ENCODE measurements at places on chromosomes 4 and X. TPM values are rescaled to one million over a fixed set of nuclear protein-coding genes. Genes with fewer than 3 reads are reported as not detected.

CCDC149 gene
- total RNA-seq: 2.2 TPM

SEC24D gene
- 71.4 TPM for total RNA-seq

HSFX2 gene
- not detected for total RNA-seq

- DNase-seq: no peak
Measured at GRCh38 chrX:98409867-98410266, 1526.2 kb downstream of the RPA4 start.

GRCh38 chr4:6857009-6857882 is 52.4 kb upstream of the TBC1D14 start:
- no peak for DNase-seq

DNA sequence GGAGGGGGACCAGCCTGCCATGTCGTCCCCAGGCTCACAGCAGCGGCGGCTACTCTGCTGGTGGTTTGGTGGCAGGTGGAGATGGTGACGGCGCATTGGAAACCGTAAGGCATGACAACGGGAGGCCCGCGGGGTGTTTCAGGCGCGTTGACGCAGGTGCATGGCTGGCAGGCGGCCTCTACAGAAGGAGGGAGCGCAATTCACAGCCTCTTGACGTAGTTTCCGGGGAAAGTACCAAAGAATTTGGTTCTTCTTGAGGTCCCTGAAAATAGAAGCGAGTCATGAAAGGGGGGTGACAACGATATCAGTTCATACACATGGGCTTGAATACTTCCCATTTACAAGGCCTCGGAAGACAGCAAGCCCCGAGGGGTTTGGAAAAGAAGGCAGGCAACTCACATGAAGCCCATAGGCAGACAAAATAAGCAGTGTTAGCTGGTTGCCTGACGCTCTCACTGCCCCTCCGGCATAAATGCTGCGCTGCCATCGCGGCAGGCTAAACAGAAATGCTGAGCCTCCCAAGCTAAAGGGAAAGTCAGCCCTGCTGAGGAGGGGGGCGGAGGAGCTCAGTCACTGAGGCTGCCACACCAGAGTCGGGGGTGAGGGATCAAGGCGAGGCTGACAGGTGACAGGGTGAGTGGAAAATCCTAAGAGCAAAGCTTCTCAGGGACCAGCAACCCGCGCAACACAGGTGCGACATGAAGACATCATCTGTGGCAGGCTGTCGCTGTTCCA is 52.3 kb upstream of the PDLIM3 start:
- DNase-seq: no peak

Data from LHCN-M2 (cell line).